Hippocampal formation (tissue), 2 donors: ENCODE measurements at places on chromosomes 5 and 9.

DNA sequence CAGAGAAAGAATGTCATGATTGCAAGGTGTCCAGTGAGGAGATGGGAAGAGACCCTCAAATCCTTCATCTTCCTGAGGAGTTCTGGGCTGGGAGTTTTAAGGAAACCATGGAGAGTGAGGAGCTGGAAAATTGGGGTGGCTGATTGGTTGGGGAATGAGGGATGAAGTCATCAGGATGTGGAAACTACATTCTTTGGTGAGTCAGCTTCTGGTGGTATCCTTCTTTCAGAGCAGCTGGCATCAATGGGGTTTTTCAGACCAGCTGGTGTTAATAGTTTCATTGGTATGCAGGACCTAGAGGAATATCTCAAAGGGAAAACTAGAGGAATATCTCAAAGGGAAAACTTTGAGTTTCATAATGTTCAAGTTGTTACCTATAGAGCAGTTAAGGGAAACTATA lies 45.2 kb downstream of the RNF180 start:
- peak; percentile 17 for DNase-seq

GRCh38 chr9:120539951-120540350 lies 40.0 kb downstream of the CDK5RAP2 start:
- no peak for DNase-seq

- DNase-seq: no peak
Measured at GRCh38 chr5:2030131-2030530, 147.4 kb upstream of the IRX4 start.

DNA sequence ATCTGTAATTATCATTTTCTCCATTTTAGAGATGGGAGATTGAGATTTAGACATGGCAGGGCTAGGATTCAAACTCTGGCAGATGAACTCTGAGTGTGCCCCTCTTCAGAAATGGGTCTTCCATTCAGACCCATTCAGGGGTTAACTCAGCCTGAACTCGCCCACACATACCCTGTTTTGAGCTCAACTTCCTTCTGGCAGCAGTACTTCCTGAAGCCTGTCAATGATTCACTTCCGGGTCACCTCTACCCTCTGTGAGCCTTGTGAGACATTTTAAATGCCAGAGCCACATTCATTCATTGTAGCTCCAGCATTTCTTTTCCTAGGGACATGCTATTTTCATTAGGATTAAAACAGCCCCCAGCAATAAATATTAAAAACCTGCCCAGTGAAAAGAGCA lies 209.3 kb upstream of the SLC24A2 start:
- no peak for DNase-seq

DNA sequence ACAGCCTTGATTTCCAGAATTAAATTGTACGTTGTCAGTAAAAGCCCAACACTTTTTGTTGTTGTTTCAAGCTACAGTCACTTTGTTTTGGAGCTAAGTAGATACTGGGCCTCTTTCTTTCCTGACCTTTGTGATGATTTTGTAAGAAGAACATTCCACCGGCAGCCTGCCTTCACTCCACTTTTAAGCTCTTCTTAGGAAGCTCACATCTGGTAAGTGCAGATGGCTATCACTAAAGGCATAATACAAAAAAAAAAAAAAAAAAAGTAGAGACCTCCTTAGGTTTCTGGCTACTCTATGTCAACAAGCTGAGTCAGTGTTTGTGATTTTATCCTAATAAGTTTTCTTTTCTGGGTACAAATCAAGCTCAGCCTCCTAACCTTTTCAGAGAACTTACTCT lies 1922.1 kb upstream of the WWC1 start:
- DNase-seq: no peak

DNA sequence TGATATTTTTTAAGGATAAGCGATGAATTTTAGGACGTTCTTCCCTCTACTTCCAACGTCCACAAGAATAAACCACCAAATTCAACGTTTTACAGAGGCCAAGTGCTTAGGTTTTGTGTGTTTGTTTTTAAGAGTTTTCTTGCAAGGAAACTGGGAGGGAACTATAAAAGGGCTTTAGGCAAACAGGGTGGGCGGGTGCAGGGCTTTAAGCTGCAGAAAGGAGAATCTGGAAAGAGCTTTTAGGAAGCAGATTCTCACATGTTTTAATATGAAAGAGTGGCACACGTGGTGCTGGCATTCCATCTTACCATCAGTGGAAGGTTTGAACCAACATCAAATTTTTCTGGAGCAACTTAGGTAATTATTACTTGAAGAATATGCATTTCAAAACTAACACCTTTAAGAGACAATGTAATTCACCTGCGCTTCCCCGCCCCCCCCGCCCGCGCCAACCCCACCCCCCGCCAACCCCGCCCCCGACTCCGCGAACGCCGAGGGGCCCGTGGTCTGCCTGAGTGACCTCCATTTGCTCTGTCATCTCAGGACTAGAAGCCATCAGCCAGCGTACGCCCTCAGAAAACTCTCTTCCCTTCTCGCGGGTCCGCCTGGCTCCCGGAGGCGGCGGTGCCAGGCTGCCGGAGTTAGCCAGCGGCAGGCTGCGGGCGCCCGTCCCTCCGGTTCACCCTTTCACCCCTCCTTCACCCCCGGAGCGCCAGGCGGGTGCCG lies 911 bp upstream of the PIK3R1 start:
- DNase-seq: peak; percentile 54

- no peak for DNase-seq
Measured at GRCh38 chr5:178417391-178417811, 172.8 kb downstream of the COL23A1 start.

- DNase-seq: no peak
Measured at GRCh38 chr5:120678279-120678678, 214.2 kb downstream of the PRR16 start.

DNA sequence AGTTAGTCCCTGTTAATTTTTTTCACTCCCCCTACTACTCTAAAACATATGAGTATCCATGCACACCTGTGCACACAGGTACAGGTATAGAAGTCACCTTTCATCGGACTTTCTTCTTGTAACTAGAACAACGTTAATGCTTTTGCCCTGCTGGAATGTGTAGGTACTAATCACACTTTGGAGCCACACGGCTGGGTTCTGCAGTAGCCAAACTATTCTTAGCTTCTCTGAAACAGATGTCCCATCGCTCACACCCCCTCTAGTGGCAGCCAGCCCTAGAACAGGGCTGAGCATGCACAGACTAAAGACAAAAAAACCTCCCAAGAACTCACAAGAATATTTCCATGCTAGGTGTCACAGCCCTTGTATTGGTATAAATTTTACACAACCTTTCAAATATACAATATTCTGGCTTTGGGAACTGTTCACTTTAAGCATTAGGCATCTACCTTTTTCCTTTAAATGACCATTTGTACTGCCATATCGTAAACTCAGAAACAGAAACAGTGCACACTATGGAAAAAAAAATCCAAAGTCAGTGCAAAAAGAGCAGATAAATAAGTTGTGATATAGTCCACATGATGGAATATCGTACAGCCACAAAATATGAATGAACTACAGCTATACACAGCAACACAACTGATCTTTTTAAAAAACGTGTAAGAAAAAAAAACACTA lies 64.0 kb downstream of the RETREG1 start:
- DNase-seq: peak; percentile 47

DNA sequence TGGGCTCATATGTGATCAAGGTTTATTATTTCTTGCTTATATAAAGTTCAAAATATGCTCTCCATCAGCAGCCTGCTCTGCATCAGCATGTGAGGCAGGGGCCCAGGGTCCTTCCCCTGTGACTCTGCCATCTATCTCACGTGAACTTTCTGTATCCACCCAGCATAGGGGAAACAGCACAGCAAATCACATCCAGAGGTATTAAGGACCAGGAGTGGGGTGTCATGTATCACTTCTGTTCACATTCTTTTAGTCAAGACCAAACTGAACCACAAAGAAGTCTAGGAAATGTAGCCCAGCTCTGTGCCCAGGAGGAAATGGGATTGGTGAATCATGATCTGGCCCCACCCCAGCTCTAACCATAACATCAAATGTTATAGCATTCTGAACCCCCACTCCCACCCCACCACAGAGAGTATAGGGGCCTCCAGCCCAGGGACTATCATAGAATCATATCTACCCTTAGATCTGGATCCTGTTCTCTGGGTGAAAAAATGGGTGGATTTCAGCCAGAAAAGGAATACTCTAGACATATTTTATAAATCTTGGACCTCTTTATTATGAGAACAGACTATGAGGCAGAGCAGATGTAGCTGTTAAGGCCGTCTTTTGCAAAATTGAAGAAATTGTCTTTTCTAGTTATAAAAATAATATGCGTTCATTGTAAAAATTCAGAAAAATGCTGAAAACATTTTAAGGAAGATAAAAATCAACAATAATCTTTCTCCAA lies 473.7 kb downstream of the ARHGEF28 start:
- DNase-seq: no peak

DNA sequence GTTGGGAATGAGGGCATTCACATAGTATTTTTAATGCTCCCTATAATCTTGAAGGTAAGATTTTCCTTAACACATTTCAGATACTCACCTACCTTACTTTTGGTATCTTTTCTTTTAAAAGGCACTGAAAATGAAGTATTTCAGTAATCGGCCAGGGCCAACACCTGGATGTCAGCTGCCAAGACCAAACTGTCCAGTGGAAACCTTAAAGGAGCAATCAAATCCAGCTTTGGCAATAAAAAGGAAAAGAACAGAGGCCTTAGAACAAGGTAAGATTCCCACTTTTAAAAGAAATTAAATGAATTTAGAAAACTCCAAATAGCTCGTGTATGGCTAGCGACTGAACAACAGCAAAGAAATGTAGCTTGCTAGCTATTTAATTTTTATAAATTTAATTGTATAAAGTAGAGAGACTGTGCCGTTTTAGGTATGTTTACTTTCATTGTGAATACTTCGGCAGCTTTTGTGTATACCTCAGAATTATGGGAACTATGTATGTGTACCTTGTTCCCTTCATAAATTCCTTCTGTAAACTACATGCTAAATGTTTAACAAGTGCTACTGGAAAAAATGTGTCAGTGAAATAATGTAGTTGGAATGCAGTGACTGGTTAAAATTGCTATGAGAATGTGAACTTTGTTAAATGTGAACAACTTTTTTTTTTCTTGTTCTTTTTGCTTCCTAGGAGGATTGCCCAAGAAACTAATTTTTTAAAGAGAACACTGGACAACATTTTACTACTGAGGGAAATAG lies 41.9 kb downstream of the CDK7 start:
- DNase-seq: no peak

GRCh38 chr9:115386963-115387770 lies 269.2 kb upstream of the TNC start:
- DNase-seq: no peak

- no peak for DNase-seq
Measured at GRCh38 chr9:92432350-92432749, 8.1 kb upstream of the OMD start.
